ENCODE measurements at places on chromosomes 11 and 22.

- no peak for DNase-seq
Measured at GRCh38 chr11:91952056-91952455, 272.6 kb upstream of the FAT3 start.

DNA sequence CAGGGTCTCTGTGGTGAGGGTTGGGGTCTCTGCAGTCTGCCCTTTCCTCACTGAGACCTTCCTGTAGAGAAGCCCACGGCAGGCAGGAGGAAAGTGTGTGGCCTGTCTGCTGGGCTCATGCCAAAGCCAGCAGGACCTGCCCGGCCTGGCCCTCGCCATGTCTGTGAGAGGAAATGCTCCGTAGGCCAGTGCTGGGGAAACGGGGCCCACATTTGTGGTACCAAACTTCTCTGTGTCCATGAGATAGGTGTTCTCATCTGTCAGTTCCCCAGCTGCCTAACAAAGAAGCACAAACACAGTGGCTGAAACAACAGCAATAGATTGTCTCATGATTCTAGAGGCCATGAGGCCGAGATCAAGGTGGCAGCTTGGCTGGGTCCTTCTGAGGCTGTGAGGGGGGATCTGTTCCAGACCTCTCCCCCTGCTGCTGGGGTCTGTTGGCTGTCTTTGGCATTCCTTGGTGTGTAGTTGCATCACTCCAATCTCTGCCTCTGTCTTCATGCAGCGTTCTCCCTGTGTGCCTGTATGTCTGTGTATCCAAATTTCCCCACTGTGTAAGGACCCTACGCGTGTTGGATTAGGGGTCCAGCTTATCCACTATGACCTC lies 772.5 kb downstream of the TBC1D22A start:
- no peak for DNase-seq

DNA sequence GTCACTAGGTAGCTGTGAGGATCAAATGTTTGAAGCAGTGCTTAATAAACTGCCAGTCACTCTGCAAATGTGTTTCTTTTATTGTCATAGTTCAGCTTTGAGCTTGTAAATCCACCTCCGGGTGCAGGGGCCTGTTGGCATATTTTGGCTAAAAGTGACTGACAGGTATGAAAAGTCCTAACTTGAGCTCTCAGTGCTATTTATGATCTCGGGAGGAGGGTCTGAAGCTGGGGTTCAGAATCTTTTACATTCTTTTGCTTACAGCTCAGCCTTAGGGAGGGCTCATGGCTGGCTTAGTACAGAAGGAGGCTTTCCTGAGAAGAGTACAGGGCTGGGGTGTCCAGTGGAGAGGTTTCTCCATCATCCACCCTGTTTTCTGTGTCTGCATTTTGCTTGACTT lies 1.5 kb downstream of the ASPHD2 start:
- DNase-seq = no peak

DNA sequence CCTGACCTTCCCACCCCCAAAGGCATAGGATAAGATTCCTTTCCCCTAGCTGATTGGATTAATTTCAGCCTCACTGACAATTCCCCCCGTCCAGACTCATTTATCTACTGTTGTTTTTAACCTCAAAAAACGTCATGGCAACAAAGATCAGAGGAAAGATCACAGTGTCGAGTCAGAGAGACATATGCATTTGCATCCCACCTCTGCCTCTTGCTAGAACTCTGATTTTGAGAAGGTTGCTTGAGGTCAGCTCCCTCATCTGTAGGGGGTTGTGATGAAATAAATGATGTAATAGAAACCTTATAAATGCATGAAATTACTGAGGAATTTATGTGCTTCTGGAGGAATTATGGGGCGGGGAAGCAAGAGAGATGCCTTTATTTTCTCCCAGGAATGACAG lies 53.3 kb upstream of the SYN3 start:
- DNase-seq = no peak

DNA sequence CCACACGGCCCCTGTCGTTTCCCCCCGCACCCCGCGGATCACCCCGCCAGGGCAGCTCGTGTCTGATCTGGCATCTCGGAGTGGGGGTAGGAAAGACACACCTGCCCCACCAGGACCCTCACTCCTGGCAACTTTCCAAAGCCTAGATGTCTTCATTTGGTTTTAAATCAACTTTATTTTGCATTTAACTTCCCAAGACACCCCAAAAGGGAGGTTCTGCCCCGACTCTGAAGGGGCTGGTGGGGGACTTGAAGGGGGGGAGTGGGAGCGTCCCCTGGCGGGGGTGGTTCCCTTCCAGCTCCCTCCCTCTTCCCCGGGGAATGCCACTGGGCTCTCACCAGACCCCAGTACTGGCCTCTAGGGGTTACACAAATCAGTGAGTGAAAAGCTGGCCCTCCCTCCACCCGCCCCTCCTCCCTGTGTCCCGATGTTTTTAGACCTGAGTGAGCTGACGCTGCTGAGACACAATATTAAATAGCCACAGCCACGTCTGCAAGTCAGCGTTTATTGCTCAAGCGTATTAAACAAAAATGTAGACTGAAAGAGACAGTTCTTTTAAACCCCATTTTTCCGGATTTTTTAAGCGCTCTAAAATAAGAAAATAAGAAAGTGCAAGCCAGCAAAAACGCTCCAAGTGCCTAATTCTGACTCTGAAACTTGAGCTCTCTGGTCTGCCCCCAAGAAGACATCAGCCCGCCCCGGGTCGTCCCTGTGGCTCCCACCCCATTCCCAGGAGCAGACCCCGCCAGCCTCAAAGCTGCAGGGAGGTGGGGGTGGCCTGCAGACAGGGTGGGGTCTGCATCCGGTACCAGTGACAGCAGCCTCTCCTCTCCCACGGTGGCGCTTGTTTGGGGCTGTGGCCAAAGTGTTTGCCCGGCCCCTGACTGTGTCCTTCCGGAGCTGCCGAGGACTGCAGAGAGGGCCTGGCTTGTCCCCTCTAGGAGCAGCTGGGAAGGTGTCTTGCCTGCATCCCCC lies 1.1 kb upstream of the TTLL8 start:
- DNase-seq = peak; percentile 70

- DNase-seq = no peak
Measured at GRCh38 chr11:125072218-125072960, 9.3 kb downstream of the SLC37A2 start.

- peak; percentile 15 for DNase-seq
Measured at GRCh38 chr11:120854988-120855387, 168.9 kb upstream of the TBCEL start.

GRCh38 chr11:118180300-118180703 lies 3.9 kb upstream of the SCN2B start:
- DNase-seq = peak; percentile 50

DNA sequence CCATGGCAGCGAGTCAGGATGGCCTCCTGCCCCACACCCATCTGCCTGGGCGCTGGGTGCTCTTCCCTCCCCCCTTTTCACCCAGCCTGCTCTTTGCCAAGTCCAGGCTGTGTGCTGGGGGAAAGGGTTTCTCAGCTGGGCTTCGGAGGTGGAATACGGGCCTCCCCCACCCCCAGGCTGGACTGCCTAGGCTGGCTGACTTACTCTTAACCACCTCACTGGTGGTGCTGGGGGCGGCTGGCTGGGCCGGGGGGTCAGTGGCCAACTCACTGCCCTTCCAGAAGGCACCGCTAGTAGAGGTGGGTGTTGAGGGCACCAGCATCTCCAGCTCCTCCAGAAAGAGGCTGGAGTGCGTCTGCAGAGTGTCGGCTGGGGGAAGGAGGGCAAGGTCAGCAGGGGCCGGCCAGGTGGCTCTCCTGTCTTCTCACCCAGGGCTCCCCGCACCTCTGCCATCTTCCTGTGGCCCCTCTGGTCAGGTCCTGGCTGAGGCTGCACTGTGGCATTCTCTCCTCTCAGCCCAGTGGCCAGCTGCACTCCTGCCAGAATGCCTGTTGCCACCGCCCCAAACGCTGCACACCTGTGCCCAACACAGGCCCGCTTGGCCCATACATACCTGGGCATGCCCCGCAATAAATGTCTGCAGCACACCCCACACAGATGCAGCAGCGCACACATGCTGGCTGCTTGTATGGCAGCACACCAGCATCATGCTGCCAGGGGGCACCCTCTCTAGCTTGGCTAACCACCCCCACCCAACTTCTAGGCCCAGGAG lies 9.7 kb downstream of the PITPNM1 start:
- no peak for DNase-seq

GRCh38 chr11:58639103-58639502 lies 16.6 kb downstream of the CNTF start:
- DNase-seq = no peak

DNA sequence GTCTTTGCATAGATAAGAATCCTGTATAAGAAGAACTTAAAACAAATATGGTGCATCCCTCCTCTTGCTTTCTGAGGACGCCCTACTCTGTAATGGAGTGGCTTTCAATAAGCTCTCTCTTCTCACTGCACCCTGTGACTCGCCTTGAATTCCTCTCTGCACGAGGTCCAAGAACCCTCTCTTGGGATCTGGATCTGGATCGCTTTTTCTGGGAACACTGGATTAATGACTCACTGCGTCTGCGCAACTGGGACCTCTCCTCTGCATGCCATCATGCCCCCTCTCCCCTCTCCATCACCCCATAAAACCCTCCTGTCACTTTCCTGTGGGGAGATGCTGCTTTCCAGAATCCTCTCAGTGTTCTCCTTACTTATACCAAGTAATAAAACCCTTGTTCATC lies 15.1 kb upstream of the CABP2 start:
- DNase-seq = no peak

DNA sequence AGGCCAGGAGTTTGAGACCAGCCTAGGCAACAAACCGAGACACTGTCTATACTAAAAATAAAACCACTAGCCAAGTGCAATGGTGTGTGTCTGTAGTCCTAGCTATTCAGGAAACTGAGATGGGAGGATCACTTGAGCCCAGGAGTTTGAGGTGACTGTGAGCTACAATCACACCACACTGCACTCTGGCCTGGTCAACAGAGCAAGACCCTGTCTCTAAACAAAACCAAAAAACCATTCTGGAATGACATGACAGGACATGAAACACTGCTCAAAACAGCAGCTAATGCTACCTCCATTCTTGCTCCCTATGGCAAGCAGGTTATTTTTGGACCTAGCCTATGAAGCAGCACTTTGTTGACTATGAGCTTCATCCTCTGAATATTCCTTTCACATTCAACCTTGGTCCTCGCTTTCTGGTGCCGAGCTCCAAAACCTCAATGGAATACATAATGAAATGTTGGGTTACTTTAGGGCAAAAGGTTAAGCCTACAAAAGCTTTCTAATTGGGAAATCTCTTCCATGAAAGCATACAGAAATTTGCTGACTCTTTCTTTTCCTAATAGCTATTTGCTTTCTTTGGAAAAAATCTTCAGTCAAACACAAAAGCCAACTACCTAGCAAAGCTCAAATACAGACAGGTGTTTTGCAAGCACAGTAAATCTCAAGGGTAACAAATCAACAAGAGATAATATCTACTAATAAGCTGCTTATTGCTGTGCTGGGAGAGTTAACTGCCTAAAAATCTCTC lies 21.1 kb downstream of the SIK3 start:
- DNase-seq = no peak

DNA sequence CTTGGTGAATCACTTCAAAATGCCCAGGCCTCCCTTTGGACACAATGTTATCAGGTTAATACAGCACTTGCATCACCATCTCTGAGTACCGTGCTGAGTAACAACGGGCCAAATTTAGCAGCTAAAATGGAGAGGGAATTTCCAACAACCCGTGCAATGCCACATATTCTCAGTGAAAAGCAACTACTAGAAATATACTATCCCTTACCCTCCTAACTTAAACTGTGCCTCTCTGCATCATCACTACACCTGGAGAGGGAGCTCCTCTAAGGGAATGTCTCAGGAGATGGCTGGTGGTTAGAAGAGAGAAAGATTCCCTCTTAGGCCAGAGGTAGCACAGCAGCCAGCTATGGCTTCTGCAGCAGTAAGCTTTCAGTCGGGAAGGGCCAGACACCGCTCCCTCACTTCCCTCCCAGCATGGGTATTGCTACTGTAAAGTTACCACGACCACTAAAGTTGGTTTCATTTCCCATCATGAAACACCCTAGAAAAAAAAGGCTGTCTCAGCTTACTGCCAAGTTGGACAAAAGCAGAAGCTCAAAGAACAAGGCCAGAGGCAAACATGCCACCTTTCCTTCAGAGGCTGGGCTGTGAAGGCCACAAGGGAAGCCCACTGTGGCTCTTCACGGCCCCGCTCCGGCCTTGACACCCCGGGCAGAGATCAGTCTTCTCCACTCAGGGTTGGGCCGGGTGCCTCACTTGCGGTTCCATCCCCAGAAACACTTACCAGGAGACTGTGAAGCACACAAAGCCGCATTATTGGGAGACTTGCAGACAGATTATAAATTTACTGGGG lies 3.9 kb downstream of the MAML2 start:
- no peak for DNase-seq

DNA sequence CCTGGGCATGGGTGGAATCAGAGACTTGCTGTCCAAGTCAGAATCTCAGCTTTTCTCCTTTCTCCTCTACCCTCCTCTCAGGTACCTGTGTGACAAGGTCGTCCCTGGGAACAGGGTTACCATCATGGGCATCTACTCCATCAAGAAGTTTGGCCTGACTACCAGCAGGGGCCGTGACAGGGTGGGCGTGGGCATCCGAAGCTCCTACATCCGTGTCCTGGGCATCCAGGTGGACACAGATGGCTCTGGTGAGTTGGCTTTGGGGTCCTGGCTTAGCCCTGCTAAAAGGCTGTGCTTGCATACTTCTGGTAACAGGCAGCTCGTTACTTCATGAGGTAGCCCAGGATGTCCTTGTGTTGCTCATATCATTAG lies 10.7 kb downstream of the MCM5 start:
- no peak for DNase-seq

DNA sequence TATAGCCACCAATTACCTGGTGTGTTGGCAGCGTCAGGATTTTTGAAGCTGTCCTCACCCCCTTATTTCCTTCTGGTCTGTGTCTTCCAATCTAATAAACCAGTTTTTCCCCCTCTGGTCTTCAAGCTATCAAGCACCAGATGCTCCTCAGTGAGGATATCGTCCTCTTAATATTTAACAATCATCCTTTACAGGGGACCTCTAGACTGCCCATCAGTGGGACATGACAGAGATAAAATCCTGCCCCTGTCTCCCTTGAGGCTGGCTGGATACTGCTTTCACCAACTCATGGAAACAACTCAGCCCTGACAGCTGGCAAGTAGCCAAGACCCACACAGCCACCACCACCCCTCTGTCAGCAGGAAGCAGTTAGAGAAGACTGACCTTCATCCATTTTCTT lies 421.0 kb upstream of the API5 start:
- DNase-seq = no peak

DNA sequence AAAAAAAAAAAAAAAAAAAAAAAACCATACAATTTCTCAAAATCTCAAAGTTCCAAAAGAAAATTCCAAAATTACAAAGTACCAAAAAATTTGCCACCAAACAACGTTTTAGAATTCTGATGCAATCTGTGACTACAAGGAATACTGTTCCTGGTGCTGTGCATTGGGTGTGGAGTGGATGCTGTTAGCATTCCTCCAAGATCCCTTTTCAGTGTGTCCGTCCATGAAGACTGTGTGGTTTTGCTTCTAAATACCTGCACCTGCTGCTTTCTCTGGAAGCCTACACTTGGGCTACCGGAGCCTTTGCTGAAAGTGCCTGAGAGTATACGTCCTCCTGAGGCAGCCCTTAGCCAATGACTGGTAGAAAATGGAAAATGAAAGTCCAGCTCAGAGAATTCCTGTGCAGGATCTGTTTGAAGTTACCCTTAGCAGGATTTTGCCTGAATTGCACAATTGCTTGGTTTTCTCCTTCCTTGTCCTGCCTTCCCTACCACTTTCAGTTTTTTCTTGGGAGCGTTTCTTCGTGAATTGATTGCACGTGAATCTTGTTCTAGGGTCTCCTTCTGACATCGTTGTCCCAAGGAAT lies 140.8 kb downstream of the TRPC6 start:
- DNase-seq = no peak

All from AG08396 (cell line).